ENCODE measurements at places on chromosomes 1 and 21.

- H3K36me3 ChIP-seq, result no peaks in the 10 kb centered on the region
- H3K27ac ChIP-seq, result no peak overlapping the region
- H3K4me3 ChIP-seq, result no peak overlapping the region
- H3K4me1 ChIP-seq, result no peaks in the 10 kb centered on the region
These were observed 46.7 kb upstream of the CAMK1G start for GRCh38 chr1:209536843-209537242.

DNA sequence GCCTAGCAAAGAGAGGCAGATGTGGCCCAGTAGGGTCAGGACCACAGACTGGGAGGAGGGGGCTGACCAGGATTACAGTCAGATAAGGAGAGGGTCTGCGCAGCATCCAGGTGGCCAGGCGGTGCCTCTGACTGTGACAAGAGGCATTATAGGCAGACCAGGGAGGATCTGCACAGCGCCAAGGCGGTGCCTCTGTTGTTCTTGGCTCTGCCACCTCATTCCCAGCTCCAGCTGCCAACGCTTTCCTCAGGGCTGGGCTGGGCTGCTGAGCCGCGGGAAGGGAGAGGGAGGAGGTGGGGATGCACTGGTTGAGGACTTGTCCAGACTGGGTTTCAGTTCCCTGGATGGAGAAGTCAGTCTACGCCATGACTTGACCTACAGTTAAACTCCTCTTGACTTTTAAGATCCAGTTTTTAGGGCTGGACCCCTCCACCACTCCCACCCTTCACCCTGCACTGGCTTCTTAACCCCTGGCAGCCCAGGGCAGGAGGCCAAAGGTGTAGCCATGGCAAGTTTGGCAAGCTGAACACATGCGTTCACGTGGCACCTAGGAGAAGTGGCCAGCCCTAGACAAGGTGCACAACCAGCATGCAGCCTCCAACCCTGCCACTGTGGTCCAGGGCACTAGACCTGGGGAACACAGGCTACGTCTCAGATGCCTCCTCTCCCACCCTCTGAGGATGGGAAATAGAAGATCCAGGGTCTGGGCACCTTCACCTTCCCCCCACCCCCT is 4.5 kb upstream of the CRABP2 start:
- H3K36me3 ChIP-seq, result no peaks in the 10 kb centered on the region
- H3K27me3 ChIP-seq, result no peaks in the 10 kb centered on the region
- H3K4me1 ChIP-seq, result peaks cover 40% of the 10 kb centered on the region
- H3K27ac ChIP-seq, result peak overlapping the region; percentile 94

- H3K36me3 ChIP-seq, result no peaks in the 10 kb centered on the region
- no peak overlapping the region for H3K4me3 ChIP-seq
- no peaks in the 10 kb centered on the region for H3K4me1 ChIP-seq
- H3K27ac ChIP-seq, result no peak overlapping the region
These were observed 166.1 kb downstream of the PDE4B start for GRCh38 chr1:65958561-65959350.

- no peaks in the 10 kb centered on the region for H3K27me3 ChIP-seq
- no peak for DNase-seq
- no peak overlapping the region for H3K4me3 ChIP-seq
- no peak overlapping the region for H3K27ac ChIP-seq
- H3K4me1 ChIP-seq, result no peaks in the 10 kb centered on the region
These were observed 12.4 kb upstream of the GPR61 start for GRCh38 chr1:109527098-109527811.

DNA sequence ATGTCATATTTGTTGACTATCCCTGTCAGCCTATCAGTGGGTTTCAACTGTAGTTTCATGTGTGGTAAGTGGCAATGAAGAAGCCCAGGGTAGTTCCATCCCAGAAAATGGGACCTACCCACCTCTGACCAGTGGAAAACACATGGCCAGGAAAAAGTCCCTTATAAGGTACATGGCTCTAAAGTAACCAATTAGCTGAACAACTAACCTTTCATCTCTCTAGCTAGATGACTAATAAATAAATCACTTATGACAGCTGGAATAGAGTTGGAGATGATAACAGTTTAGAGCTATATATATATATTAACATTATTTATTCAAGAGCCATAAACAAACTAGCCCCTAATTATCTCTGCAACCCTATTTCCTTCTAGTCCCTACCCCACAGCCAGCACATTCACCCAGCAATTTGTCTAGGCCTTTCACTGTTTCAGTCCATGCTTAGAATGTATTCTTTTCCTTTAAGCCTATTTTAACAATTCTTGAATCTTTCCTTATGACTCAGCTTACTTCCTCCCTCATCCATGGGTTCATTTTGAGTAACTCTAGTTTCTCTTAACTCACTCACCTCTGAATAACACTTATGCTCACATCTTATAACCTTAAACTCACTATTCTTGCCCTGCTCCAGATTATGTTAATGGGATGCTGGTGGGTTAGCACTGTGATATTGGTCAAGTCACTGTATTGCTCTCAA is 83.7 kb downstream of the TNFSF18 start:
- no peaks in the 10 kb centered on the region for H3K27me3 ChIP-seq
- H3K27ac ChIP-seq, result no peak overlapping the region
- H3K4me1 ChIP-seq, result no peaks in the 10 kb centered on the region

- peaks cover 17% of the 10 kb centered on the region for H3K4me1 ChIP-seq
- no peaks in the 10 kb centered on the region for H3K36me3 ChIP-seq
- H3K4me3 ChIP-seq, result no peak overlapping the region
- no peaks in the 10 kb centered on the region for H3K27me3 ChIP-seq
These were observed 3.7 kb upstream of the SEMA4A start for GRCh38 chr1:156149374-156150332.

- no peaks in the 10 kb centered on the region for H3K36me3 ChIP-seq
- H3K4me1 ChIP-seq, result no peaks in the 10 kb centered on the region
- no peak for DNase-seq
- H3K27me3 ChIP-seq, result no peaks in the 10 kb centered on the region
- H3K4me3 ChIP-seq, result no peak overlapping the region
These were observed 49.2 kb upstream of the EDN2 start for GRCh38 chr1:41533731-41534080.

DNA sequence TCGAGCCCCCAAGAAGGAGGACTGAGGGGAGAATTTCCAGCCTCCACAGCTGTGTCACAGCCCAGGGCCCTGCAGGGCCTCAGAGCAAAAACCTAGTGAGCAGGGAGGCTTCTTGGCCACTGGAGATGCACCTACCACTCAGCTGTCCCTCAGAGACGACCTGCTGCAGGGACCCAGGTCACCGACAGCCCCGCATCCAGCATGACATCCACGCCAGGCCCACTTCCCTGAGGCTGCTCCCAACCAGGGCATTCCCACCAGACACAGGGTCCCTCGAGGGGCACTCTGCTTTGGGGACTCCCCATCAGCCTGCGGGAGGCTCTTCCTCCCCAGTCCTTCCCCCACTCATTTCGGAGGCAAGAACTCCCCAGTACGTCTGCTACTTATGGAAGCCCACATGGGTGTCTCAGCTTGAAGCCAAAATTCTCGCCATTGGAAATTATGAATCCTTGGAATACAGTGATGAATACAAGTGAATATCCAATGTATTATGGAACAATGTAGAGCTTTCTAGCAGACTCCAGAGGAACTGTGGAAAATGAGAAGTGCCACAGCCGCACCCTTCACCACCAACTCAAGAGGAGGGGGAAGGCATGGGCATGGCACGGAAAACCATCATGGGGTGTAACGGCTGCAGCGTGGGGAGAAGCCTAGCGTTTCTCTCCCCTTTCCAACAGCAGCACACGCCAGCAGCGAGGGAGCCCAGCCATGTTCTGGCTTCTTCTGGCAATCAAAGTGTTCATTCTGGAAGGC is 6.9 kb downstream of the TFF3 start:
- H3K4me1 ChIP-seq, result no peaks in the 10 kb centered on the region
- no peak overlapping the region for H3K4me3 ChIP-seq
- H3K36me3 ChIP-seq, result no peaks in the 10 kb centered on the region
- no peak overlapping the region for H3K27ac ChIP-seq
- DNase-seq, result no peak
- no peaks in the 10 kb centered on the region for H3K27me3 ChIP-seq

DNA sequence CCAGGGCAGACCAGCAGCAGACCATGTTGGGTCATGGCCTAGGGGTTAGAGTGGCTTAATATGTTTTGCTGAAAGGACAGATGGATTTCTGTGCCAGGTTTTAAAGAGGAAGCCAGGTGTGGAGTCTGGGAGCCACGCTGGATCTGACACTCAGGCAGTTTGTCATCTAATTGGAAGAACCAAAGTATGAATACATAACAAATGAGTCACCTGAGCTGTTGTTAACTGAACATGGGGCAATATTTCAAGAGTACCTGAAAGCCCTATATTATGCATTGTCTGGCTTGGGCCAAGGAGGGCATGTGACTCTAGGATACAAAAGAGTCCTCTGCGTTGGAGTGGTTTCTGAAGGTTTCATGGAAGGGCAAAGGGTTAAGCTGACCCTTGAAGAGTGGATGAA is 70.6 kb downstream of the LMO4 start:
- no peak overlapping the region for H3K4me3 ChIP-seq
- no peak for DNase-seq
- no peaks in the 10 kb centered on the region for H3K4me1 ChIP-seq
- no peaks in the 10 kb centered on the region for H3K36me3 ChIP-seq
- H3K27me3 ChIP-seq, result no peaks in the 10 kb centered on the region

GRCh38 chr1:211942583-211942982 is 92.8 kb downstream of the INTS7 start:
- no peaks in the 10 kb centered on the region for H3K4me1 ChIP-seq
- no peak overlapping the region for H3K4me3 ChIP-seq
- no peak overlapping the region for H3K27ac ChIP-seq

GRCh38 chr1:61682891-61683290 is 42.0 kb downstream of the TM2D1 start:
- DNase-seq, result no peak
- H3K27ac ChIP-seq, result no peak overlapping the region
- no peaks in the 10 kb centered on the region for H3K4me1 ChIP-seq
- H3K27me3 ChIP-seq, result no peaks in the 10 kb centered on the region

- H3K4me3 ChIP-seq, result peak overlapping the region; percentile 94
- peaks cover 10% of the 10 kb centered on the region for H3K4me1 ChIP-seq
- H3K27ac ChIP-seq, result peak overlapping the region; percentile 86
- DNase-seq, result no peak
- H3K36me3 ChIP-seq, result no peaks in the 10 kb centered on the region
- H3K27me3 ChIP-seq, result no peaks in the 10 kb centered on the region
These were observed 849 bp downstream of the NFIA start for GRCh38 chr1:61083013-61083806.

DNA sequence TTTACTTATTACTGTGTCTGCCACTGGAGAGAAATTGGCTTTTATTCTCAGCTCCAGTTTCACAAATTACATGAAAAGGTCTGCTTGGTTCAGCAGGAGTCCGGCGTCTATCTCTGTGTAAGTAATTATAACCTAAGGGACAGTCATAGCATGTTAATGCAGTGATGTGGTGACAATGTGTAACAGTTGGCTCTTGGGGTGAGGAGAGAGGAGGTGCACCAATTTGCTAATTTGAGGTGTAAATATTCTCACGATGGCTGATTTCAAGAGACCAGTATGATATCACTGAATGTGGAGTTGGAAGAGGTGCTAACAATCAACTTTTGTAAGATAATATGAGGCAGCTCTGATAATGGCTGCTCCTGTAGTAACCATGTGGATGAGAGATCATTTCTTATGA is 86.1 kb downstream of the CTH start:
- no peak overlapping the region for H3K27ac ChIP-seq
- DNase-seq, result no peak
- H3K27me3 ChIP-seq, result no peaks in the 10 kb centered on the region
- no peaks in the 10 kb centered on the region for H3K36me3 ChIP-seq
- H3K4me1 ChIP-seq, result no peaks in the 10 kb centered on the region

DNA sequence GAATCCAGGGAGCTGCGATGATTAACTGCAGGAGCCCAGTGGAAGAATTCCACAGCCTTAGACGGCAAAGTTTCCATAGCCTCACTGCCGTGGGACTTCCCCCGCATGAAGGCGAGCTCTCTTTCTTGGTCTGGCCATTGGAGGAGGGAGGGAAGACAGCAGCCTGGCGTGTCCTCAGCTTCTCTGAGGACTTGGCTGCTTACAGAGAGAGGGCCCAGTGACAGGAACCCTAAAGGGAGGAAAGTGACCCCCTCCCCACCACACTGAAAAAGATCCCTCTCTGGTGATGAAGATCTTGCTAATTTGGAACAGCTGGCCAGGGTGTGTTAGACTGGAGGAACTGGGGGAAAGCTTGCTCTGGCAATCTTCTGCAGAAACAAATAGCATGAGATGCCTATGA is 41.0 kb downstream of the ATP2B4 start:
- H3K27me3 ChIP-seq, result no peaks in the 10 kb centered on the region
- no peak overlapping the region for H3K4me3 ChIP-seq
- H3K4me1 ChIP-seq, result no peaks in the 10 kb centered on the region
- no peak for DNase-seq

GRCh38 chr1:48092401-48092800 is 95.2 kb upstream of the TRABD2B start:
- DNase-seq, result no peak
- no peak overlapping the region for H3K4me3 ChIP-seq
- H3K4me1 ChIP-seq, result no peaks in the 10 kb centered on the region
- H3K27ac ChIP-seq, result no peak overlapping the region

DNA sequence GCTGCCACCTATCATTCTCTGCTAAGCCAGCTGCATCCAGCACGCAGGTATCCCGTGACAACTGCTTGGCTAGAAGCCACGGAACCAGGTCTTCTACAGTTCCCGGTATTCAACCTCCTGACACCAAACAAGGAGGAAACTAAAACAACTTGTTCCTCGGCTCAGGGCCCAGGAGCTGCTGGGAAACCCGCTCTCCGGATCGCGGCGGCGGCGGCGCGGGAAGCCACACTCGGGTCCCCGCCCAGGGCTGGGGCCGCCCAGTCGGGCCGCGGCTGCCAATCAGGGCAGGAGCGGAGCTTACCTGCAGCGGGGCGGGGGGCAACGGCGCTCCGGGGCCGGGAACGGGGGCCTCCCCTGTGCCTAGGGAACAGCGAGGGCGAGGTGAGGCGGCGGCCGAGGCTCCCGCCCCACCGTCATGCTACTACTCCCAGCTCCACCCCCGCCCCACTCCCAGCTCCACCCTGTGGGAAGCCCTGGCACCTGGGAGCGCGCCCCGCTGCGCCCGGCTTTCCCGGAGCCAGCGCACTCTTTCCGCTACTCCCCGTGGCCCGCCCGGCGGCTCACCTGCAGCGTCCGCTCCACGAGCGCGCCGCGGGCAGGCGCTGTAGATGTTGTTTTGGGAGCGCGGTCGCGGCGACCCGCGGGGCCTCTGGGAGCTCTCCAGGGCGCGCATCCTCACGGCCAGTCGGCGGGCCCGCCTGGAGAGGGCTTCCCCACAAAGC is 12.1 kb downstream of the IL24 start:
- H3K4me1 ChIP-seq, result no peaks in the 10 kb centered on the region
- DNase-seq, result peak; percentile 89
- no peaks in the 10 kb centered on the region for H3K36me3 ChIP-seq
- peak overlapping the region; percentile 70 for H3K4me3 ChIP-seq
- no peaks in the 10 kb centered on the region for H3K27me3 ChIP-seq

GRCh38 chr1:177287994-177288393 is 117.2 kb downstream of the BRINP2 start:
- H3K4me3 ChIP-seq, result no peak overlapping the region
- H3K4me1 ChIP-seq, result no peaks in the 10 kb centered on the region
- H3K27ac ChIP-seq, result no peak overlapping the region
- DNase-seq, result no peak
- H3K36me3 ChIP-seq, result no peaks in the 10 kb centered on the region
- H3K27me3 ChIP-seq, result no peaks in the 10 kb centered on the region
